ENCODE measurements at places on chromosomes 5 and 9.

DNA sequence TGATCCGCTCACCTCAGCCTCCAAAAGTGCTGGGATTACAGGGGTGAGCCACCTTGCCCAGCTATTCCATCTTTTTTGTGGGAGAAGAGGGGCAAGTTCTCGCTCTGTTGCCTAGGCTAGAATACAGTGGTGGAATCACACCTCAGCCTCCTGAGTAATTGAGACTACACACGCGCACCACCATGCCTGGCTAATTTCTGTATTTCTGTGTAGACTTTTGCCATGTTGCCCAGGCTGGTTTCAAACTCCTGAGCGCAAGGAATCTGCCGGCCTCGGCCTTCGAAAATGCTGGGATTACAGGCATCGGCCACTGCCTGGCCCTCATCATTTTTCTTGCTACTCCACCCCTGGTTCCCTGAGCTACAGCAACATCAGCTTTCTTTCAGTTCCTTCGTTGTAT lies 2.8 kb upstream of the NOL6 start:
- no peak for DNase-seq

DNA sequence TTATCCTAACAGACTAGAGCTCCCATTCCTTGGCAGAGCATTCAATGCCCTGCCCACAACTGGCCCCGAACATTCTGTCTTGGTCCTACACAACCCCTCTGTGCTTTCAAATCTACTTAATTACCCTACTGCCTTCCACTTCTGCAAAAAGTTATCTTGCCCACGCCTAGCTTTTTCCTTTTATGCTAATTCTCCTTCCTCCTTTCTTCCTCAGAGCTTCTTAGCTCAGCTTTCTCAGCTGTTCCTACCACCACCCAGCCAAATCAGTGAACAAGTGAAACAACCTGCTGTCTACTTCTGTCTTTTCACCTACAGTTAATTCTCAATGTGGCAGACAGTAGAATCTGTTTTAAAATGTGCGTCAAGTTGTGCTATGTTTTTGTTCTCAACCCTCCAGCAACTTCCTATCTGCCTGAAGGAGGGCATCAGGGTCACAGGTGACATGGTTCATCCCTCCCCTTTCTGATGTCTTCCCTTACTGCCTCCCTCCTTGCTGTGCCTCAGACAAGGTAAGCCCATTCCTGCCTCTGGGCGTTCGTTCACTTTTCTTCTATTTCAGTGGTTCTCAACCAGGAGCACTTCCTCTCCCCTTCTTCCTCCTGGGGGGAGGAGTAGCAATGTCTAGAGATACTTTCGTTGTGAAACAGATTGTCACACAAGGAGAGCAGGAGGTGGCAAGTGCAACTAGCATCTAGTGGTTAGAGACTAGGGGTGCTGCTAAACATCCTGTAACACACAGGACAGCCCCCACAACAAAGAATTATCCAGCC lies 1.3 kb upstream of the REEP5 start:
- DNase-seq: no peak

DNA sequence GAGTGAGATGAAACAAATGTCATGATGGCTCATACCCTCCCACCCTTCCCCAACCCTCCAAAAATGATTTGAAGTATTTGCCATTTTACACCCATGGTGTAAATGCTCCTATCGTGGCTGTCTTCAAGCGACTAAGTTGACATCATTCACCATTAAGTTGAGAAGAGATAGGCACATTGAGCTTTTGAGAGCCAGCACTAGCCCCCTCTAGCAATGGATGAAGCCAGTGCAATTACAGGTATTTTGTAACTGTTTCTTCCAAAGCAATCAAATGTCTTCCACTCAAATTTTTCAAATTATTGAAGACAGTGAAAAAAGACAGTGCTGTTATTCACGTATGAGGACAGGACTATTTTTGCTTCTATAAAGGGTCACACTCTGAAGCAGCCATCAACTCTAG lies 371.5 kb upstream of the KLF4 start:
- no peak for DNase-seq

- no peak for DNase-seq
Measured at GRCh38 chr5:86461169-86461956, 156.4 kb upstream of the COX7C start.

DNA sequence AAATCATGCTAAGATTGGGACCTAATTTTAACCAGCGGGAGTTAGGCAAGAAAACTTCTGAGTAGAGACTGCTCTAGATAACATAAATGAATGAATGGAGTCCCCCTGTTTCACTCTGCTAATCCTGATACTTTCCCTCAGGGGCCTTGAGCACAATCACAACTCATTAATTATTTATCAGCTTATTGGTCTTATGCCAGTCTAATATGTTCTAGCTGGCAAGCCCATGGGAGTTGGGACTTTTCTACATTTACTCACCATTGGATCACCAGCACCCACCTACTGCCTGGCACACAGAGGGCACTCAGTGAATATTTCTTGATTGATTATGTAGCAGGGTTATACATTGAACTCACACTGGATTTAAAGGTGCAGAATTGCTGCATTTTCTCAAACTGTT lies 13.5 kb upstream of the TMED7 start:
- no peak for DNase-seq

DNA sequence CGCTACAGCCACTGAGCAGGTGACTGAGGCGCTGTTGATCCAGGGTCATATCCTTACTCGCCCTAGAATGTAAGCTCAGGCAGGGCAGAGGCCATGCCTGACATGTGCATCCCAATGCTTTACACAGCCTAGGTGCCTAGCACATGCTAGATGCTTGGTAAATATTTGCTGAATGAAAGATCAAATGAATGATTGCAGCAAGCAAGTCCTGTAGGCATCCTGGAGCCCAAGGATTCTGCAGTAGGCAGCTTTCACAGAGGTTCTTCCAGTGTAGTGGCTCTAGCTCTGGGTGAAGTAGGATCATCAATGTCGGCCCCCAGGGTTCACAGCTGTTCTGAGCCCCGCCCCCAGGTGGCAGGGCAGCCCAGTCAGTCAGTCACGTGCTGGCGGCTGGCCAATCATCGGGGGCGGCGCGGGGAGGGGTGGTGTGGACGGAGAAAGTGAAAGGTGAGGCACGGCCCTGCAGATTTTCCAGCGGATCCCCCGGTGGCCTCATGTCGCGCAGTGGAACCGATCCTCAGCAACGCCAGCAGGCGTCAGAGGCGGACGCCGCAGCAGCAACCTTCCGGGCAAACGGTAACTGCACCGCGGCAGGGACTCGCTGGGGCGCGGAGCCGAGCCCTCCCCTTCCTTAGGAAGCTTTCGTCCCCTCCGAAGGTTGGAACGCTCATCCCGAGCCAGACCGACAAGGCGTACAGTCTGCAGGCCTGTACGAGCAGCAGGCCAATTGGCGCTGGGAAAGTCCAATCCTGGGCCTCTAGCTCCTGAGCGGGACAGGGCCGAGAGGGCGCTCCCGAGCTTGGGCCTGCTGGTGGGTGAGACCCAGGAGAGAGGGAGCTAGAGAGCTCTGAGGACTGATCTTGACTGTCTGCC lies at the start of gene GALT:
Gene GALT, plus strand, starts transcription at position 465 of the 873 bp plus-strand sequence. Its CDS starts 30 bp downstream, at position 495.
- peak; percentile 93 for DNase-seq

DNA sequence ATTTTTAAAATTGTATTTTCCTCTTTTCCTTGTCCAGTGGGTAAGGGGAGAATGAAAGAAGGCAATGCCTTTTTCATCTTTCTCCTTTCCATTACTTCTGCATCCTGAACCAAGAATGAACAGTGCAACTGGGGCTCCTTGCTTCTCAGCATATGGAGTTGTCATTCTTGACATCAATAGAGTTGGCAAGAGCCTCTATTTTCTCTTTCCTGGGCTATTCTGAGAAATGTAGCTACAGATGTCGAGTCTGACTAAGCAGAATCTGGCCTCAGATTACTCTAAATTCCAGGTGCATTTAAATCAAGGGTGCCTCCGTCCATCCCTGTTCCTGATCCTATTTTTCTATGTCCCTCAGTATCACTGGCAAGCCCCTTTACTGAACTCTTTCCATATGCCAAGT lies 244.8 kb downstream of the GLIS3 start:
- DNase-seq: no peak

DNA sequence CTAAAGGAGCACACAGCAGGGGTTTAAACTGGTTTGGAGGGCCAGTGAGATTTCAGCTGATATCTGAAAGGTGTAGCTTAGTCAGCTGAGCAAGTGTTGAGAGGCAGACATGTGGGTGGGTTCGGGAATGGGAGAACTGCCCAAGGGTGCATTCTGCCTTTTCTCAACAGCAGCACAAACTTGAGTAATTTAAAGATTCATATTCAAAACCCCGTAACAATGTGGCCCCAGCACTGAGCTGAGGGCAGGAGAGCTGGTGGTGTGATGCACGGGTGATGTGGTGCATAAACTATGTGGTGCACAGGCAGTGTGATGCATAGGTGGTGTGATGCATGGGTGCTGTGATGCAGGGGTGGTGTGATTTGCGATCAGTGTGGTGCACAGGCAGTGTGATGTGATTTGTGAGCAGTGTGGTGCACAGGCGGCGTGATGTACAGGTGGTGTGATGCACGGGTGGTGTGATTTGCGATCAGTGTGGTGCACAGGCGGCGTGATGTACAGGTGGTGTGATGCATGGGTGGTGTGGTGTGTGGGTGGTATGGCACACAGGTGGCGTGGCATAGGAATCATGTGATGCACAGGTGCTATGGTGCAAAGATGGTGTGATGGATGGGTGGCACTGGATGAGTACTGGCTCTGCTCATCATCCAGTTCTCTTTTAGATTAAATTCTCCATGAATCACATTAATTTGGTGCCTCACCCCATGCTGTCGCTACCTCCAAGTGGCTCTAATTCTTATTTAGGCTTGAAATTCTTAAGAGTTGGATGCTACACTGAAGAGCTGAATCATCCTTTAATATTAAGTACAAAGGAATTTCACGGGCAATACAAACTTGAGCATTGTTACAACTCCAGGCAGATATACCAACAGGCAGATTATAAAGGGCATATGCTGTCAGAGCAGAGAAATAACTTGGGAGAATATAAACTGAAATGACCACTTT lies 53.6 kb downstream of the DAP start:
- no peak for DNase-seq

GRCh38 chr5:153459051-153459743 lies 31.3 kb upstream of the GRIA1 start:
- peak; percentile 66 for DNase-seq

DNA sequence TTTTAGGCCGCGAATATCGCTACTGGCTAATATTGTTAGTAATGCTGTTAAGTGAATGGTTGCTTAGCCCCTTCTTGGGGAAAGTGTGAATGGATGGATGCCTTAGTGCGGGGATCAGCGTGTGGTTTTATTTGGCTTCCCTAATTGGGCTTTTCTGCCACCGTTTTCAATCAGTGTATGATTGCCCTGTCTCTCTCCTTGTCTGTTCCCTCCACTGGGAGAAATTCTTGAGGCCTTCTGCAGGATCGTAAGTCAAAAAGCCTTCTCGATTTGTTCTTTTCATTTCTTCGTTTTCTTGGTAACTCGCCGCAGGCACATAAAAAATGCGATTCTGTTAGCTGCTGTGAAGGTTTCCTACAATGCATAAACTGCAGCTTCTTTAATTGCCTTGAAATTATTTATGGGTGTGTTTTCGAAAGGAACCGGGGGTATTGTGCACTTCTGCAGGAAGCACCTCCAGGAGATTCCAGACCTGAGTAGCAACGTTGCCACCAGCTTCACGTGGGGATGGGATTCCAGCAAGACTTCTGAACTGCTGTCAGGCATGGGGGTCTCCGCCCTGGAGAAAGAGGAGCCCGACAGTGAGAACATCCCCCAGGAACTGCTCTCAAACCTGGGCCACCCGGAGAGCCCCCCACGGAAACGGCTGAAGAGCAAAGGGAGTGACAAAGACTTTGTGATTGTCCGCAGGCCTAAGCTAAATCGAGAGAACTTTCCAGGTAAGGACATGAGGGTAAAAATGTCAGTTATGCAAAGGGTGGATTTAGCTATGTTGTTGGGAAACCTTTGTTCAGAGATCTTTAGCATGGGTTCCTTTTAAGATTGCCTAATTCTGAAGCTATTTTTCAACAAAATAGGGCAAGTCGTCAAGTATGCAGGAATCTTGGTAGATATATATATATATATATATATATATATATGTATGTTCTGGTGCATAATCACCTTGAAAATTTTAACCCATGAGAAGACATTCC lies 700 bp downstream of the SKP2 start:
- DNase-seq: peak; percentile 59

DNA sequence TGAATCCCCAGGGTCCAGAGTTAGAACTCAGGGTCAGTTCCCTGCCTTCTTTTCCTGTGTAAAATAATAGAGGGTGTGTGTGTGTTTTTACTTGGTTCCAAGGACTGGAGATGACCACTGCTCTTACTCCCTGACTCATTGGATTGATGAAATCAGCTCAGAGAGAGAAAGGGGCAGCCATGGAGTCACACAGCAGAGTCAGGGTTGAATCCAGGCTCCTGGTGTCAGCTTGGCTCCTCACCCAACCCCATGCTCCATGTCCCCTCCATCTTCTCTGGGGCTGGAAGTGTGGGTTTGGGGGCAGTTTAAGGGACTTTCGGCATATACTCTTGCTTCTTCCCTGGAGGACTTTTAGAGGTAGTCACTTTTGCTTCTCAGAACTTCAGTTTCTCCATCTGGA lies 21.6 kb downstream of the DAB2IP start:
- no peak for DNase-seq

DNA sequence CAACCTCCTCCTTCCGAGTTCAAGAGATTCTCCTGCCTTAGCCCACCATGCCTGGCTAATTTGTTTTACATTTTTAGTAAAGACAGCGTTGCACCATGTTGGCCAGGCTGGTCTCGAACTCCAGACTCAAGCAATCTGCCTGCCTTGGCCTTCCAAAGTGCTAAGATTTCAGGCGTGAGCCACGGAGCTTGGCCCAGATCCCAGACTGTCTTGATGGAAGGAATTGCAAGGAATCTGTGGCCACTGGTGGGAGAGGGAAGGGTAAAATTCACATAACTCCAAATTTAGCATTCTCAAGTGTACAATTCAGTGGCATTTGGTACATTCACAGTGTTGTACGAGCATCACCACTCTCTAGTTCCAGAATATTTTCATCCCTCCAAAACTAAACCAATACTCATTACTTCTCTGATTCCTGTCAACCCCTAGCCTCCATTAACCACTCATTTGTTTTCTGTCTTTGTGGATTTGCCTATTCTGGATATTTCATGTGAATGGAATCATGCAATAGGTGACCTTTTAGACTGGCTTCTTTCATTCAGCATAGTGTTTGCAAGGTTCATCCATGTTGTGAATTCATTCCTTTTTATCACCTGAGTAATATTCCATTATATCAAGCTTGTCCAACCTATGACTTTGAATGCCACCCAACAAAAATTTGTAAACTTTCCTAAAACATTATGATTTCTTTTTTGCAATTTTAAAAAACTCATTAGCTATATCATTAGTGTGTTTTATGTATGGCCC lies 8.9 kb upstream of the MYO10 start:
- DNase-seq: no peak

- DNase-seq: no peak
Measured at GRCh38 chr9:4293293-4293941, 6.5 kb downstream of the GLIS3 start.

DNA sequence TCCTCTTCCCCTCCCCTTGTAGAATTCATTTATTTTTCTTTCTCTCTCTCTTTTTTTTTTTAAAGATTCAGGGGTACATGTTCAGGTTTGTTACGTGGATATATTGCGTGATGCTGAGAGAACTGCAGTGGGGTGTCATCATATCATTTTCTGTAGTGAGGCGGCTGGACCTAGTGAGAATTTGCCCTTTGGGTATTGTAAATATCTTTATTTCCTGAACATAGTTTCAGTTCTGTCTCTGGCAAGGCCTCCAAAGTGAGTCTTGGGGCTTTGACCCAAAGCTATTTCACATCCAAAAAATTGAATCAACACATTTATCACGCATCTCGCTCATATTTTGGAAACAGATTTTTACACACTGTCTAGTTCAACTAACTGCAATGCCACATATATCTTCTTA lies 25.4 kb upstream of the MYOT start:
- DNase-seq: no peak
